ENCODE measurements at places on chromosomes 1 and 21. TPM values are rescaled to one million over a fixed set of nuclear protein-coding genes. Genes with fewer than 3 reads are reported as not detected.

CELA3A gene
- not detected for polyA plus RNA-seq

ETNK2 gene
- polyA plus RNA-seq: 5.2 TPM

HEATR1 gene
- polyA plus RNA-seq: 3.2 TPM

FCMR gene
- polyA plus RNA-seq: 0.81 TPM

KIF14 gene
- polyA plus RNA-seq: 0.02 TPM

SH2D1B gene
- 0.05 TPM for polyA plus RNA-seq

PARS2 gene
- polyA plus RNA-seq: 2.0 TPM

ZSCAN20 gene
- 1.6 TPM for polyA plus RNA-seq

HTR6 gene
- polyA plus RNA-seq: not detected

LCE2B gene
- not detected for polyA plus RNA-seq

GRCh38 chr1:91781371-91781825, 104.6 kb downstream of the TGFBR3 start:
- DNase-seq: no peak

GRCh38 chr21:31918250-31918775, 45.5 kb downstream of the HUNK start:
- DNase-seq: no peak

DNA sequence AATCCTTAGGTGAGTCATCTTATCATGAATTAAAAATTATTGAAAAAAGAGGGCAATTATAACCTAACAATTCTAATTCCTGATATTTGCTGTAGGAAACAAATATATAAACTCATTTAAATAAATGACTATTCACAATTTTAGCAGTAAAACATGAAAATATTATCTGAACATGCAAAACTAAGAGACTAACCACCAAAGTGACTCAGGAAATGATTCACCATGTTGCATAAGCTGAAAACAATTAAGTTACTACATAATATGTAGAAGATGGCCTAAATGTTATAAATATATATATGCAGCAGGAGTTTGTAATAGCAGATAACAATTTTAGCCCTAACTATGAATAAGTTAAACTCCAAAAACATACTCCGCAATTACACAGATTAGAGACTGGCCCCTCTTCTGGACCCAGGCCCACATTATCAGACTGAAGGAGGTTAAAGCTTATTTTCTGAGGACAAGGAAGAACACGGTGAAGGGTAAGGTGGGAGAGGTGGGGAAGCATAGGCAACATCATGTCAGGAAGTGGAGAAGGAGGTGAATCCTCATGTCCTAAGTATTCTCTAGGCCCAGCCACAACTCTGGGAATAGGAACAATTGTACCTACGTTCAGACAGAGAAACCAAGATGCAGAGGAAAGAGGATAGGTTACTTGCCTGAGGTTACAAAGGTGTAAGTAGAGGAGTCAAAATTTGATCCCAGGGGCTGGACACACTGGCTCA, 15.6 kb upstream of the AIM2 start:
- no peak for DNase-seq

DNA sequence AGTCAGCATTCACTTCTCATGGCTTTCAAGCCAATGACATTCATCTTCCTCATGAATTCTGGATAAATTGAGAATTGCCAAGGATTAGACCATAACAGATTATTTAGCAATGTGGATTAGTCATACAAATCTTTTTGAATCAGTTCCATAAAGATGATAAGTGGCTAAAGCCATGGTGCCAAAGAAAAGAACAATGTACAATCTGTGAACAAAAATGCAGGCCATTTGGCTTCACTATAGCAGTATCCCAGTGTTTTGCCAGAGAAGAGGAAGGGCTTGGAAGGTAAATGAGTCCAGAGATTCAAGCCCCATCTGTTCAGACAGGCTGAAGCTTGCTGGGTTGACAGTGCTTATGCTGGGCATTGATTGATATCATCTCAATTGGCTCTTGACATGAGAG, 376.4 kb upstream of the LRRC7 start:
- DNase-seq: no peak

DNA sequence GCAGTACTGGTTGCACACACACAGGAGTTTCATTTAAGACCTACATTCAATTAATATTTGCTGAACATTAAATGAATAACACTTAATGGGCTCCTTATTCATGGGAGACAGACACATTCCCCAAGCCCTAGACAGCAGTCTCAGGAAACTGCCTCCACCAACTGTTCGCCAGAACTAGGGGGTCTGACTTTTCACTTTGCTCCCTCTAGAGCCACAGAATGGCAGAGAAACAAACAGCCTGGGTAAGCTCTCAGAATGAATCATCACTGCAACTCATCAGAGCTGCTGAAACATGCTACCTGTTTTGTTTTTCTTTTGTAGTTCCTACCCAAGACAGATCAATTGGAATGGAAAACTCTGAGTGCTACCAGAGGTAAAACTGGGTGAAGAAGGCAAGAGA, 31.7 kb downstream of the ELK4 start:
- no peak for DNase-seq

DNA sequence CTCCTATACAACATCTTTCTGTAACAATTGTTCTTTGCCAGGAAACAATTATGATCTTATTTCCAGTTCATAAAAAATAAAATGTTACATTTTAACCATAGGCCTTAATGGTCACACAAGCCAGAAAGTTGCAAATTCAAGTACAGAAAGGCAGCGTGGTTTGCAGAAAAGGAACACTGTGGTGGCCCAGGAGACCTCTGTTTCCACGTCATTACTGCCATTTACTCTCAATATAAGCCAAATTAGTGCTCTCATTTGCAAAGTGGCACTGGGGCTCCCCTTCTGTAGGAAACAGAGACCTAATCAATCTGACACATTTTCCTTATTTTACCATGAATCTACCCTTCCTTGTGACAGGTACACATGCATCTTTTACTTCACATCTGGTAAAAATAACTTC, 79.3 kb upstream of the TLR5 start:
- DNase-seq: no peak

GRCh38 chr1:1235016-1235744, 3.1 kb downstream of the B3GALT6 start:
- DNase-seq: no peak

DNA sequence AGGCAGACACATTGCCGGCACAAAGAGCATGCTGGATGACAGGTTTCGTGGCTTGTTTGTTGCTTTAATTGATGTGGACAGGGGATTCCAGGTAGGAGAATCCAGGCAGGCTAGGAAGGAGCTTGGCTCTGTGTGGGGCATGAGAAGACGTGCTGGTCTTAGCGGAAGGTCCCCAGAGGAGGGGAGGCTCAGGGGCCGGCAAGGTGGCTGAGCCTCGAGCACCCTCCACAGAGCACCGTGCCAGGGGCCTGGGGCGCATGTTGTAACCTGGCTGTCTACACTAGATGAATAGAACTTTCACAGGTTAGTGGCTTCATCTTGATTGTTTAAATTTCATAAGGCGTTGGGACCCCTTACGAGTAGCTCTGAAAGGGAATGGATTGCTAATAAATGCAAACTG, 223.1 kb downstream of the CAMTA1 start:
- no peak for DNase-seq

- no peak for DNase-seq
These were observed 434.6 kb upstream of the ADGRL2 start for GRCh38 chr1:81366173-81366572.

DNA sequence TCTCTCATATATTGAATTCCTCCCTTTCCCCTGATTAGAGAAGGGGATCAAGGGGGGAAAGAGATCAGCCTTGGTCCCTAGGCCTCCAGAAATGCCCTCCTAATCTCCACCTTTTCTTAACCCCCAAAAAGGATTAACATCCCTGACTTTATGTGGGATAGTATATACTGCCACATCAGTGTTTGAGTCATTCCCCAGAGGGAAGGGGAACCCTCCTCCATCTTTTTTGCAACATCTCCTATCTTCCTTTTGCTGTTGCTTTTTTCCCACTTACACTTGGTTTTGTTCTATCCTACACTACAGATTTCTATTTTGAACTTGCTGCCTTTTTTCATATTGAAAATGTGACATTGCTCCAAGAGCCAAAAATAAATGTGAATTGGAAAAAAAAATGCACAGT, 65.4 kb upstream of the PODN start:
- no peak for DNase-seq

DNA sequence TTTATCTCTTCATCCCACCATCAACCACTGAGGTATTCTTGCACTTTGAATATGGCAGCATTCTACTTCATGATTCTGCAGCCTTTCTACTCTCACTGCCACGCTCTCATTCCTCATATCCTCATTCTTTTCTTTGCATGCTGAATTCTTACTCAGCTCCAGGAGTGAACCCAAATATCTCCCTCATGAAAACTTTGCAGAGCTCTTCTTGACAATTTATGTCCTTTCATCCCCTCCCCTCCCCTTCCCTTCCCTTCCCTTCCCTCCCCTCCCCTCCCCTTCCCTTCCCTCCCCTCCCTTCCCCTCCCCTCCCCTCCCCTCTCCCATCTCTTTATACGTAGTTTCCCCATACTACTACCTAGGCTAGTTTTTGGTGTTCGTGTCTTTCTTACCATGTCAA, 363.9 kb downstream of the RYR2 start:
- DNase-seq: no peak

GRCh38 chr1:63818567-63819325, 44.9 kb downstream of the ROR1 start:
- no peak for DNase-seq

All from right cardiac atrium (tissue), 5 donors.